ENCODE measurements at places on chromosomes 7 and 10. TPM values are rescaled to one million over a fixed set of nuclear protein-coding genes. Genes with fewer than 3 reads are reported as not detected.

Gene PARG
- 31.7 TPM for total RNA-seq

Gene NXPH1
- total RNA-seq: 0.95 TPM

Gene FAM241B
- 4.0 TPM for total RNA-seq

Gene NANOS1
- total RNA-seq: 0.60 TPM

Gene GSDME
- 15.7 TPM for total RNA-seq

Gene RET
- total RNA-seq: 1.6 TPM

Gene DCLRE1A
- 7.7 TPM for total RNA-seq

Gene TMEM254
- 37.7 TPM for total RNA-seq
